Cortex of kidney (tissue), 1 donor: ENCODE measurements at places on chromosomes 16 and 17.

DNA sequence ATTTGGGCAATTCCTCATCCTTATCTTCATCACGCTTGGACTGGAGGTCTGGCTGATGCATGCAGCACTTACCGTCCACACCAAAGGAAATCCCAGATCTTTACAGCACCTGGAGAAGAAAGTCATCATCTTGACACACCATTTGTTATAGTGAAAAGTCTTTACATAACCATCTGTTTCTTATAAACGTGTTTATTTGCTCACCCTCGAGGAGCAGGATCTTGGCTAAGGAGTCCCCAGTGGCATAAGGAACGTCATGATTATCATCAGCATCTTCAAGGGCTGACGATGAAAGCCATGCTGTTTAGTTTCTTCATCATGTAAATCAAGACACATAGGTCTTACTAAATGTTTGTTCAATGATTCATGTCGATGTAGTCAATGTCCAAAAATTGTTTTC is 248.8 kb upstream of the ELAC2 start:
- DNase-seq, result no peak

- DNase-seq, result no peak
Observed at GRCh38 chr17:6454495-6455320, 10.5 kb downstream of the PIMREG start.

GRCh38 chr17:52383493-52384100 is 225.1 kb upstream of the CA10 start:
- no peak for DNase-seq

- DNase-seq, result no peak
Observed at GRCh38 chr16:66933776-66934137, 445 bp downstream of the CIAO2B start.

DNA sequence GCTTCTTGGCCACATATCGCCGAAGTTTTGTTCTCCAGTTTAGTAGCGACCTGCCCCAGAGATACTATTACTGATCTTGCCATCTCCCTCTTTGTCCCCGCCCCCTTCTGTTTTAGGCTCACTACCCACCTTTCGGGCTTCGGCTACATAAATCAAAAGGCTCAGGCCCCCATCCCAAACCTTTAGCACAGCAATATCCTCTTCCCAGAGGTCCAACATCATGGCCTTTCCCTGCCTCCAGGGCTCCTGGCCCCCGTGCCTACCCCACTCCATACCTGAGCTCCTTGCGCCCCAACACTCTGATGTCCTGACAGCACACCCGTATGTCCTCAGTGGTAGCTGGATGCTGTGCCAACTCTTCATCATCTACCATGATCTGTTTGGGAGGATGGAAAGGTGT is 2.9 kb upstream of the PSMC5 start:
- DNase-seq, result no peak

DNA sequence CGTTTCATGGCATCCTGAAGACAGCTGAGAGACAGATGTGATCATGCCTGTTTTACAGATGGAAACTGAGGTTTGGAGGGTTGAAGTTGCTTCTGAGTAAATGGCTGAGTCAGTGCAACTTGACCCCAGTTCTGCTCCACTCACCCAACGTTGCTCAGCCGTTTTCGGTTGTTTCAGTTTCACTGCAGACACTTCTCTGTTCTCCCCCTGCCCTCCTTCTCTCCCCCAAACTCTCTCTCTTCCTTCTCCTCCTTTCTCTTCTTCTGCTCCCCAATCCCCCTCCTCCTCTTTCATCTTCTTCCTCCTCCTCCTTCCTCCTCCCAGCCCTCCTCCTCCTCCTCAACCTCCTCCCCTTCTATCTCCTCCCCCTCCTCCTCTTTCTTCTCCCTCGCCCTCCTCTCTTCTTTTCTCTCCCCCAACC is 9.4 kb upstream of the CEP20 start:
- no peak for DNase-seq

GRCh38 chr17:63086483-63087185 is 120.6 kb downstream of the TANC2 start:
- DNase-seq, result no peak

GRCh38 chr16:54955757-54956156 is 25.1 kb downstream of the IRX5 start:
- no peak for DNase-seq

GRCh38 chr17:2962236-2962635 is 101.2 kb downstream of the OR1D5 start:
- DNase-seq, result no peak

GRCh38 chr17:2194889-2195335 is 108.7 kb downstream of the SMG6 start:
- DNase-seq, result no peak

GRCh38 chr17:77619851-77620250 is 338.7 kb upstream of the TNRC6C start:
- no peak for DNase-seq

DNA sequence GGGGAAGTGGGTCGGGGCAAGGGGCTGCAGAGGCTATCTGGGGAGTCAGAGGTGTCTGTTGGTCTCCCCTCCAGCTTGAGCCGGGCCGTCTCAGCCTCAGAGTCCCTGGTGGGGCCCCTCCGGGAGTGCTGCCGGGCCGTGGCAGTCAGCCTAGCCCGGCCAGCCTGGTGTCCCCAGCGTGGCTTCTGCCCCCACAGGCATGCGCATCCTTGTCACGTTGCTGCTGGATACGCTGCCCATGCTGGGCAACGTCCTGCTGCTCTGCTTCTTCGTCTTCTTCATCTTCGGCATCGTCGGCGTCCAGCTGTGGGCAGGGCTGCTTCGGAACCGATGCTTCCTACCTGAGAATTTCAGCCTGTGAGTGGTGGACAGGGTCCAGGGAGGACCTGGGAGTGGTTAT is 11.2 kb downstream of the CACNA1G start:
- no peak for DNase-seq

GRCh38 chr16:78425891-78426510 is 326.5 kb downstream of the WWOX start:
- DNase-seq, result no peak

DNA sequence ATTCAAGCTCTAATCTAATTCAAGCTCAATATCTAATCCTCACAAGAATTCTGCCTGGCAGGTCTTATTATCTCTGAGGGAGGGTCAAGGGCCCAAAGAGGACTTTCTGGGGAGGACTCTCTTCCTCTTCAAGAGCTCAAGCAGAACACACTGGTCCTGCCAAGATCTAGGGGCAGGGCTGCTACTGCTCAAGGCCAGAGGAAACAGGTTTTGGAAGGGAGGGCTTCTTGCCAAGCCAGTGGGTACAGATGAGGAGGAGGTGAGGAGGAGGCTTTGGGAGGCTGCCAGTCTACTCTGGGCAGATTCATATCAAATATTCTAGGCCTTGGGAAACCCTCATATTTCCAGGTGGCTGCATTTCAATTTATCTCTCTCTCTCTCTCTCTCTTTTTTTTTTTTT is 51.8 kb upstream of the IL34 start:
- no peak for DNase-seq

- DNase-seq, result no peak
Observed at GRCh38 chr17:20214794-20215193, 205.6 kb downstream of the SPECC1 start.

- no peak for DNase-seq
Observed at GRCh38 chr17:35046740-35047283, 16.7 kb downstream of the RFFL start.

DNA sequence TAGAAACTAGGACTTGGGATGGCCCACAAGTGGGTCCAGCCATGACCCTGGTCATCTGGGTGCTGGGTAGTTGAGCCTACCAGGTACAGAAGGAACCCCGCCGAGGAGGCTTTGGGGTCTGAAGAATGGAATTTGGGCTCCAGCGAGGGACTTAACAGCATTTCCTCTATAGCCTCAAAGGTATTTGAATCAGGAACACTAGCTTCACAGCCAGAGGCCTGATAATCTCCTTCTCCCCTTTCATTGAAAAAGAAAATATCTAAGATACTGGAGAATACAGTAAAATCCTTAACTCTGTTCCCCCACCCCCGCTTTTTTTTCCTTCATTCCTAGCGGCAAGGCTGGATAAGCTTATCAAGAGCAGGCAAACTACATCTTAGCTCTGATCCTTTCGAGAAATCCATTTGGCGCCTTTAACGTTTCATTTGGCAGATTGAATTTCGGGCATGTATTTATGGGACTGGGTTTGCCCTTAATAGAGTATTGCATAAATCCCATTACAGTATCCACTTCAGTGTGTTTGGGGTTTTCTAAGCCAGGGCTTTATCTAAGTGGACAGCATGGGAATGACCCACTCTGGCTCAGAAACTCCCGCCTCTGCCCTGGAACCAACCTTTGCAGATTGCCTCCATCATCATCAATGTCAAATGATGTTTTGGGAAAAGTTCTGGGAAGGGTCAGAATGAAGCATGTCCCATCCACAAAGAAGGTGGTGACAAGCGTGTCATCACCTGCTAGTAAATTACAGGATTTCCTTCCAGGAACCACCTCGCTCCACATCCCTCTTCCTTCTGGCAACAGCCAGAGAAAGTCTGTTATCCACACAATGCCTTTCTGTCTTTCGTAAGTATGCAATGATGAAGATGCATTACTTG is 36.9 kb downstream of the XYLT1 start:
- DNase-seq, result no peak

GRCh38 chr17:77475016-77475976 is 334.5 kb downstream of the SEC14L1 start:
- no peak for DNase-seq

GRCh38 chr17:21389394-21389793 is 13.2 kb downstream of the KCNJ12 start:
- no peak for DNase-seq

DNA sequence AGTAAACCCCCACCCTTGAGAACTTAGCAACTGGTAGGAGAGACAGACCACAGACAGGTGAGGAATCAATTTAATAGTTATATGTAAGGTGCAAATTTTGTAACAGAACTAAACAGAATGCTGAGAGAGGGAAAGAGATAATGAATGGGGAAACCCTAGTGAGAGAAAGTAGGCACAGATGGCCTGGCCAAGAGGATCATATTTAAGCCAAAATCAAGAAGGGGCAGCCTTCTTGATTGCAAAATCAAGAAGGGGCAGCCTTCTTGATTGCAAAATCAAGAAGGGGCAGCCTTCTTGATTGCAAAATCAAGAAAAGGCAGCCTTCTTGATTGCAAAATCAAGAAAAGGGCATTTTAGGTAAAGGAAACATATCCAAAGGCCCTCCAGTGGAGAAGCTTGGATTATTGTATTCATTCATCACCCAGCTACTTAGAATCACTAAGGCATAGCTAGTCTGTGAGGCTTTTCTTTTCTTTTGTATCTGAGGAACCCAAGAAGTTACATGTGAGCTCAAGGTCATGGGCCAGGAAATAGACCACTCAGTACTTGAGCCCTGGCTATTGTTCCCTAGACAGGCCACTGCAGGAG is 190.6 kb downstream of the CYLD start:
- DNase-seq, result no peak

- DNase-seq, result no peak
Observed at GRCh38 chr17:39580082-39580468, 27.6 kb downstream of the NEUROD2 start.

DNA sequence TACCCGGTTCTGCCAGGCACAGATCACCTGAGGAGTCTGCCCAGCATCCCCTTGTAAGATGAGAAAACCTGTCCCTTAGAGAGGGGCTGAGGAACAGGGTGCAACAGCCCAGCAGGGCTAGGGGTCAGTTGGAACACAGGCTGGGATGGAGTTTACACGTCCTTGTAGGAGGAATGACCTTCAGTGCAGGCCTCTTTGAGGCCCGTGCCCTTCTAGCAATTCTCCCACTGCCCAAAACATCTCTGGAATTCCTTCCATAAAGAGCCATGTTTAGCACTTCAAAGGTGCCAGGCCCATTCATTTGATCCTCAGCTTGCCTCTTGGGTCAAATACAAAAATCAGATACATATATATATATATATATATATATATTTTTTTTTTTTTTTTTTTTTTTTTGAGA is 4.5 kb downstream of the CTNS start:
- DNase-seq, result no peak

DNA sequence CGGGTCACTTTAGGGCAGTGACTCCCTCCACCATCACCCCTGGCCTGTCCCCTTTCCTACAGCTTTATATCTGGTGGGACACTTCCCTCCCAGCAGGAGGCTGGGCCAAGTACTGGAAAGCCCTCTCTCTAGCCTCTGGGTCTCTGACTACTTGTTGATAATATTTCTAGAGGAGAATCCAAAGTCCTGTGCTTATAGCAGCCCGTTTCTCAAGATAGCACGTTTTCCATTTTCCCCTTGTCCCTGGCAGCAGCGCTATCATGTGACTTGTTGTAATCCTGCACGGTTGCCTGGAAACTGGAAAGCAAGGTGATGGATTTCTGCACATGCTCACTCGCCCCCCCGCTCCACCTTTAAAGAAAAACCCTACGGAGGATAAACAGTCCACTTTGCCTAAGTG is 3.3 kb upstream of the AXIN2 start:
- no peak for DNase-seq

DNA sequence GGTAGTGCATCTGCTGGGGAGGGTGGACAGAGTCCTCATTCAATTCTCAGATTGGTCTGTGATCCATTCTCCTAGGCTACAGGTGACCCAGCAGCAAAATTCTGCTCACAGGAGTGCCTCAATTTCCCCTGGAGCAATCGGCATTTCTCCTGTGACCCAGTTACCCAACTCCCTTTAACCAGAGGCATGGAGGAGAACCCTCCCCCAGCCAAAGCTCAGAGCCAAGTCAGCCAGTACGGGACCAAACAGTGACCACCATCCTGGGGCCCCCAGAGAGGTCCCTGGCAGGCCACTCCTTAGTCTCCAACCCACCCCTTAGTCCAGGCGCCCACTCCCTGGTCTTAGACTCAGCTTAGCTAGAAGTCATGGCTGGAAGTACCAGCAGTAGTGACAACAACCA is 75.6 kb downstream of the DYNLRB2 start:
- DNase-seq, result no peak

DNA sequence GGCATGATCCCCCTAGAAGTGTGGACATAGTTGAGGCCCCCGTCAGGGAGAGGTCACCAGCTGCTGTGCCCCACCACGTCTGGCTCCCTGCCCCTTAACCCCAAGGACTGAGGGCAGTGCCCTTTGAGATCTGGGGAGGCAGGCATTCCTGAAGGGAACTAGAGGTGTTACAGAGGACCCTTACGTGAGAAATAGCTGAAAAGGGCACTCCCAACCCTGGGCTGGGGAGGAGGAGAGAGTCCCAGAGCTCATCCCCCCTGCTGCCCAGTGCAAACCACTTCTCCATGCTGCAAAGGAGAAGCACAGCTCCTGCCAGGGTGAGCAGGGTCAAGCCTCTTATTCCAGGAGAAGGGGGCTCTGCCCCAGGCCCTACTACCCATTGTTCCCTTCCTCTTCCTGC is 10.3 kb upstream of the MINK1 start:
- no peak for DNase-seq
